Kidney epithelial cell (primary cell): ENCODE measurements at places on chromosomes 6 and 20. TPM values are rescaled to one million over a fixed set of nuclear protein-coding genes. Genes with fewer than 3 reads are reported as not detected.

Gene HAO1
- total RNA-seq: not detected in 2 replicates

Gene TGM3
- not detected in 2 replicates for total RNA-seq

Gene ULBP3
- 8.0 and 14.8 TPM in 2 replicates for total RNA-seq

Gene SLC22A7
- total RNA-seq: not detected in 2 replicates

Gene PLG
- not detected in 2 replicates for total RNA-seq

Gene ANKEF1
- total RNA-seq: 7.6 and 8.2 TPM in 2 replicates
